Neuronal stem cell (in vitro differentiated cells): ENCODE measurements at places on chromosomes 7 and 10.

GRCh38 chr10:13213163-13213562 lies 21.0 kb downstream of the UCMA start:
- no peaks in the 10 kb centered on the region for H3K4me1 ChIP-seq
- H3K27ac ChIP-seq: no peak overlapping the region
- no peak for DNase-seq
- H3K36me3 ChIP-seq: peaks cover 7% of the 10 kb centered on the region

GRCh38 chr7:19772306-19772705 lies 1.1 kb downstream of the TMEM196 start:
- H3K4me3 ChIP-seq: no peak overlapping the region
- H3K4me1 ChIP-seq: peaks cover 2% of the 10 kb centered on the region
- no peak overlapping the region for H3K27ac ChIP-seq
- DNase-seq: peak; percentile 17
- no peaks in the 10 kb centered on the region for H3K36me3 ChIP-seq

DNA sequence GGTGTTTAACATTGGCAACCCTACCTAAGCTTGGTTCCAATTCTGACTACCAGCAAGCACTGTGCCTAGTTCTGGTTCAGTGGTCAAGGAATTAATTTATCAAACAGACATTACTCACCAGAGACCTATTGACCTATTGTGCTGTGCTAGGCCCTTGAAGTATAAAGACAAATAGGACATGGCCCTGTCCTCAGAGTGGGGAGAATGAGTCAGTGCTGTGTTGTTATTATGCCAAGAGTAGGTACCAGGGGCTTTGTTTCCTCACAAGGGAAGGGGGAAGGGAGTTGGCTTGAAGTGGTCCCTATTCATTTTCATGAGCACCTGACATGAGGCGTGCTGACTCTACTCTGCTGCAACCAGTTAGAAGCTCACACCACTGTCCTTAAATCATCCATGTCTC lies 62.6 kb upstream of the PLPP4 start:
- H3K27ac ChIP-seq: no peak overlapping the region
- H3K27me3 ChIP-seq: no peaks in the 10 kb centered on the region
- no peak overlapping the region for H3K4me3 ChIP-seq
- no peaks in the 10 kb centered on the region for H3K36me3 ChIP-seq
- H3K4me1 ChIP-seq: no peaks in the 10 kb centered on the region
- no peak for DNase-seq

DNA sequence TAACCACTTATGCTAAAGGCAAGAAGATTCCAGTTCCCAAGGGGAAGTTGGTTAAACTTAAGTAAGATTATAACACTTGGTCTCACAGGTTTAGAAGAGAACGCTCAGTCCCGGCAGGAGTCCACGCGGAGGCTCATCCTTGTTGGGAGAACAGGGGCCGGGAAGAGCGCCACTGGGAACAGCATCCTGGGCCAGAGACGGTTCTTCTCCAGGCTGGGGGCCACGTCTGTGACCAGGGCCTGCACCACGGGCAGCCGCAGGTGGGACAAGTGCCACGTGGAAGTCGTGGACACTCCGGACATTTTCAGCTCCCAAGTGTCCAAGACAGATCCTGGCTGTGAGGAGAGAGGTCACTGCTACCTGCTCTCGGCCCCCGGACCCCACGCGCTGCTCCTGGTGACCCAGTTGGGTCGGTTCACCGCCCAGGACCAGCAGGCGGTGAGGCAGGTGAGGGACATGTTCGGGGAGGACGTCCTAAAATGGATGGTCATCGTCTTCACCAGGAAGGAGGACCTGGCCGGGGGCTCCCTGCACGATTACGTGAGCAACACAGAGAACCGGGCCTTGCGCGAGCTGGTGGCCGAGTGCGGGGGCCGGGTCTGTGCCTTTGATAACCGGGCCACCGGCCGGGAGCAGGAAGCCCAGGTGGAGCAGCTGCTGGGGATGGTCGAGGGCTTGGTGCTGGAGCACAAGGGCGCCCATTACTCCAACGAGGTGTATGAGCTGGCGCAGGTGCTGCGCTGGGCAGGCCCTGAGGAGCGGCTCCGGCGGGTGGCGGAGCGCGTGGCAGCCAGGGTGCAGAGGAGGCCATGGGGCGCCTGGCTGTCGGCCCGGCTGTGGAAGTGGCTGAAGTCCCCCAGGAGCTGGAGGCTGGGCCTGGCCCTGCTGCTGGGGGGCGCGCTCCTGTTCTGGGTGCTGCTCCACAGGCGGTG lies 3.8 kb downstream of the GIMAP1 start:
- no peak overlapping the region for H3K4me3 ChIP-seq
- no peaks in the 10 kb centered on the region for H3K4me1 ChIP-seq
- H3K27ac ChIP-seq: no peak overlapping the region
- DNase-seq: no peak
- H3K36me3 ChIP-seq: no peaks in the 10 kb centered on the region
- H3K27me3 ChIP-seq: no peaks in the 10 kb centered on the region

DNA sequence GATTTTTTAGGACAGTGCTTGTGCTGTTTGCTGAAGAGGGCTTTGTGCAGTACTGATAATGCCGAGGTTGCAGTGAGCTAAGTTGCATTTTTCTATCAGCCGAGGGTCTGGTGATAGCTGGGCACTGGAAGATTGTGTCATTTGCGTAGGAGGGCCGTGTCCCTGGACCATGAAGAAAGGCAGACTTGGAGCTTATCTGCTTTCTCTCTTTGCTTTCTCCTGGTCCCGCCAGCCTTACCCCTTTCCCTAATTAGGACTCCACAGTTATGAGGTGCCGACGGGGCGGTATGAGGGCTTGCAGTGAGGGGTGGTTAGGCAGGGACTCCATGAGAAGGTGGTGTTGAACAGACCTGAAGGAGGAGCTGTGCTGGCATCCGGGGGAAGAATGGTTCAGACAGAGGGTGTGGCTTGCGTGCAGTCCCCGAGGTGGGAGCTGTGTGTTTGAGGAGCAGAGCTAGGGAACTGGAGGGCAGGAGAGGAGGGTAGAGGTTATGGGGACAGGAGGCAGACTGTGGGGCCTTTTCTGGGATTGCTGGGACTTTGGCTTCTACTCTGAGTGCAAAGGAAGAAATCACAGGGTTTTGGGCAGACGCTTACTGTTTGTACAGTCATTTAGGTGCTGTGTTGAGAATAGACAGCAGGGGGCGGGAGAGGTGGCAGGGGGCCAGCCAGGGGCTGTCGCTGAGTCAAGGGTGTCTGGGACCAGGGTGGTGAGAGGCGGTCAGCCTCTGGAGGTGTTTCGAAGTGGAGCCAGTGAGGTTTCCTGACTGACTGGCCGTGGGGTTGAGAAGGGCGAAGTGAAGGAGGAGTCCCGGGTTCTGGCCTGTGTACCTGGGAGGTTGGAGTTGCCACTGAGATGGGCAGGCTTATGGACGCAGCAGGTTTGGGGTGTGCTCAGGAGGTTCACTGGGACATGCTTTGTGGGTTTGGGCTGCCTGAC lies 43.4 kb downstream of the PRF1 start:
- no peaks in the 10 kb centered on the region for H3K27me3 ChIP-seq
- no peaks in the 10 kb centered on the region for H3K36me3 ChIP-seq
- H3K4me3 ChIP-seq: no peak overlapping the region
- no peak overlapping the region for H3K27ac ChIP-seq

GRCh38 chr7:1124164-1124563 lies 35.8 kb downstream of the ZFAND2A start:
- H3K4me1 ChIP-seq: peaks cover 11% of the 10 kb centered on the region
- H3K27me3 ChIP-seq: no peaks in the 10 kb centered on the region

- no peaks in the 10 kb centered on the region for H3K4me1 ChIP-seq
- H3K27me3 ChIP-seq: no peaks in the 10 kb centered on the region
- DNase-seq: no peak
- H3K4me3 ChIP-seq: no peak overlapping the region
These were observed 202.8 kb downstream of the CREB5 start for GRCh38 chr7:28615091-28615490.

DNA sequence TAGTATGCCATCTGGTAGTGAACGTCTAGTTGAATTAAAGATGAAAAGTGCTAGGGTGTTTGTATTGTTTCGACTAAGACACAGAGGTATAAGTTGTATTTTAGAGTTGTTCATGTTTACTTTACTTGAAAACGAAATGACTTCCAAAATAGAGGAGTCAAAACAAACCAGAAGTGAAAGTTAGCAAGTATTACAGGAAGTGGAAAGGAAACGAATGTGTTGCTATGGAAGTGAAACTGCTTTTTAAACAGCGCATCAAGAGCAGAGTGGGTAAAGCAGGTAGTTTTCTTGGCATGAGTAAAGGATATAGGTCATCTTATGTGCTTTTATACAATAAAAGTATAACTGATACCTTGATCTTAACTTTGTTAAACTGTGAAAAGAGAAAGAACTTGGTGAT lies 20.0 kb upstream of the GALNTL5 start:
- no peak overlapping the region for H3K27ac ChIP-seq
- no peaks in the 10 kb centered on the region for H3K36me3 ChIP-seq
- H3K4me3 ChIP-seq: no peak overlapping the region
- no peaks in the 10 kb centered on the region for H3K4me1 ChIP-seq
